ENCODE measurements at places on chromosomes 7 and 10.

GRCh38 chr7:152925412-152926147, 166.0 kb downstream of the ACTR3B start:
- DNase-seq, result no peak

DNA sequence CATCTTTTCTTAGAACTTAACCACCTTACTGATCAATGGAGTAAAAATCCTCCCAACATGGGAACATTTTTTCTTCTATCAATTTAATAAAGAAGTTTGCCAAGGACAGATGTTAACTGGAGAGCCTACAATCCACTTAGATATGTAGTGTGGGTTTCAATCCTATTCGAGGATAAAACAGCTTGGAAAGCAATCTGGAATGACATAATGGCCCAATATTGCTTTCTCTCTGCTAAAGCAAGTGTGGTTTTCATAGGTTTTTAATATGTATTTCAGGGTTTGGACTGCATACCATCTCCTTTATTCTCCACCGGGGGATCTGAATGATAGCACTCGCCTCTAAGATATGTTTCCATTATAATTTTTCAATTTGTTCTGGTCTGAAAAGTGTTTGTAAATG, 149.7 kb downstream of the PRPF18 start:
- no peak for DNase-seq

- DNase-seq, result no peak
Measured at GRCh38 chr7:102270178-102270887, 16.3 kb upstream of the SH2B2 start.

DNA sequence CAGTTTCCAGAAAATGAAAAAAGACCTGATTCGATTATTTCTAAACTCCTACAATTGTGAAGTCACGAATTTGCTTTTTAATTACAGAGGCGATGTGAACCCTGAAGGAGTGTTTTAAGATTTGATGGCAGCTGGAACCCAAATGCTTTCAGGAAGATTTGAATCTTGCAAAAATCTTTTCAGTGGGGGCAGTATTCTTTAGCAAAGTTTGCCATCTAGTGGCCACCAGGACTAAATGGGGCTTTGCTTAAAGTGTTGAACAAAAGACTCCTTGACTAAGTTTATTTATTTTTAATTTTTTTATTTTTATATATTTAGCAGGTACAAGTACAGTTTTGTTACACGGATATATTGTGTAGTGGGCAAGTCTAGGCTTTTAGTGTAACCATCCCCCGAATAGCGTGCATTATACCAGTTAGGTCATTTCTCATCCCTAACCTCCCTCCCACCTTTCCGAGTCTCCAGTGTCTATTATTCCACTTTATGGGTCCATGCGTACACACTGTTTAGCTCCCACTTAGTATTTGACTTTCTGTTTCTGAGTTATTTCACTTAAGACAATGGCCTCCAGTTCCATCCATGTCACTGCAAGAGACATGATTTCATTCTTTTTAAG, 98.8 kb downstream of the CACNB2 start:
- DNase-seq, result peak; percentile 9

GRCh38 chr7:43629857-43630256, 46.9 kb downstream of the STK17A start:
- DNase-seq, result no peak

DNA sequence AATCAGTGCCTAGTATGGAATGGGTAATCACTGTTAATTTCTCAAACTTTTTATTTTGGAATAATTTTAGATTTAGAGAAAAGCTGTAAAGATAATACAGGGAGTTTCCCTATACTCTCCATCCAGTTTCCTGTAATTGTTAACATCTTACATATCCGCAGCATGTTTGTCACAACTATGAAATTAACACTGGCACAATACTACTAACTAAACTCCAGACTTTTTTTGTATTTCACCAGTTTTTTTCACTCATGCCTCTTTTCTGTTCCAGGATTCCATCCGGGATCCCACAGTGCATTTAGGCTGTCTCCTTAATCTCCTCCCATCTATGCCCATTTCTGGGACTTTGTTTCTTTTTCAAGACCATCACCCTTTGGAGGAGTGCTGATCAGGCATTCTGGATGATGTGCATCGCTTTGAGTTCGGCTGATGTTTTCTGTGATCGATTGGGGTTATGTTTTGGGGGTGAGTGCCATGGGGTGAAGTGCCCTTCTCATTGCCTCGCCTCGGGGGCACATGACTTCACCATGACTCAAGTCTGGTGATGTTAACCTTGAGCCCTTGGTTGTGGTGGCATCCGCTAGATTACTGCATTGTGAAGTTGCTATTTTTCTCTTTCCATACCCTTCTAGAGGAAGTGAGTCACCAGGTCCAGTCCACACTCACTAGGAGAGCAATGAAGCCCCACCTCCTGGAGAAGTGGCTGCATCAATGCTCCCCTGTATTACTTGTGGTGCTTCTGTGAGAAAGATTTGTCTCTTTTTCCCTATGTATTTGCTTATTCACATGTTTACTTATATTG, 43.9 kb upstream of the GRB10 start:
- no peak for DNase-seq

DNA sequence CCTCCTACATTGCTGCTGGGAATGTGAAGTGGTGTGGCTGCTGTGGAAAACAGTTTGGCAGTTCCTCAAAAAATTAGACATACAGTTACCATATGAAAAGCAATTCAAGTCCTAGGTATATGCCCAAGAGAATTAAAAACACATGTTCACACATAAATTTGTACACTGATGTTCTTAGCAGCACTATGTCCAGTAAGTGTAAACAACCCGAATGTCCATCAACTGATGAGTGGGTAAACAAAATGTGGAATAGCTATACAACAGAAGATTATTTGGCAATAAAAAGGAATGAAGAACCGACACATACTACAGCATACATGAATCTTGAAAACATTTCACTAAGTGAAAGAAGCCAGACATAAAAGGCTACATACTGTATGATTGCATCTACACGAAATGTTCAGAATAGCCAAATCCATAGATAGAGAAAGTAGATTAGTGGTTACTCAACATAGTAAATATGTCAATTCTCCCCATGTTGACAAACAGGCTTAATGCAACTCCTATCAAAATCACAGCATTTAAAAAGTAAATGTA, 17.2 kb downstream of the CEP41 start:
- DNase-seq, result no peak

- no peak for DNase-seq
Measured at GRCh38 chr10:46226232-46226631, 60.6 kb upstream of the ANTXRL start.

GRCh38 chr7:22572937-22573336, 72.9 kb upstream of the STEAP1B start:
- no peak for DNase-seq

GRCh38 chr7:12431886-12432556, 28.4 kb upstream of the VWDE start:
- DNase-seq, result no peak

DNA sequence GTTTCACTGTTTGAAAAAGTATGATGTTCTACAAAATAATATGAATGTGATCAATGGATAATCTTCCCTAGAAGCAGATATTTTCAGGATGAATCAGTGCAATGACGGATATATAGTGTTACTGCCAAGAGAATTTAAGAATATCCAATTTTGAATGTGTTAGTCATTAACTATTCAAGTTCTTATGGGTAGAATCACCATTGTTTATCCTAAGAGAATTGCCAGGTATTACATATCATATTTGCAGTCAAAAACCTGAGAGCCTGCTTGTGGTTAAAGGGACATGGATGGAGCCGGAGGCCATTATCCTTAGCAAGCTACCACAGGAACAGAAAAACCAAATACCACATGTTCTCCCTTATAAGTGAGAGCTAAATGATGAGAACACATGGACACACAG, 26.9 kb downstream of the AHR start:
- no peak for DNase-seq

- DNase-seq, result no peak
Measured at GRCh38 chr7:158885624-158886023, 29.3 kb downstream of the DYNC2I1 start.

Measured in CD4-positive, alpha-beta T cell treated with Interleukin-12 subunit alpha and Interleukin-12 subunit beta, for 1 hour (primary cell).